ENCODE measurements at places on chromosomes 7 and 10.
A peak's percentile ranks its signal among the peaks of the same experiment; 100 is the strongest.

DNA sequence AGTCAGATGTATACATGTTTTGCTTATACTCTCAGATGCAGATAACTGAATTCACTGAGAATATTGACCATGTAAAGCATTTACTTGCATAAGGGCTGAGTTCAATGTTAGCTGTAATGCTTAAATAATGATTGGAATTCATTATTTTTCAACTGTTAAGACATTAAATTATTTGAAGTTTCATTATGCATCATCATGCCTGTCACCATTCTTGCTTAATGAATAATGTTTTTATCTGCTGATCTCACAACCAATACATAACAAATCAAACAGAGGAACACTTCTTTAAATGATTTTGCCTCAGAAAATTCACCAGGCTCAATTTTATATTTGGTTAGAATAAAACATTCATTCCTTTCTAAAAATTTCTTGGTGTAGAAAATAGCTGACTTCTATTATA is 233.4 kb downstream of the GPR37 start:
- DNase-seq: no peak

DNA sequence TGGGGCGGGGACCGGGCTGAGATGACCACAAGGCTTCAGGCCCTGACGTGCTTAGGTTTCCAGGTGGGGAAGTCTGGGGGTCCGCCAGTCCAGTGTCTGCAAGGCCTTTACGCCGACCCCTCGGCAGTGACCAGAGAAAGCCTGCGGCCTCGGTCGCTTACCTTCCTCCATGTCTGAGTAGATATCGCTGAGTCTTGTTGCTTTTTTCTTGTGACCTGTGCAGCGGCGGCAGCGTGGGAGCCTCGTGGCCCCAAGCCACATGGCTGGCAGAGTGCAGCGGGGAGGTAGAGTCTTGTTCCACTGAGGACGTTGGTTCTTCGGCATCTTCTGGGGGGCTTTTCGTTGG is 329 bp downstream of the NOLC1 start:
- DNase-seq: no peak

DNA sequence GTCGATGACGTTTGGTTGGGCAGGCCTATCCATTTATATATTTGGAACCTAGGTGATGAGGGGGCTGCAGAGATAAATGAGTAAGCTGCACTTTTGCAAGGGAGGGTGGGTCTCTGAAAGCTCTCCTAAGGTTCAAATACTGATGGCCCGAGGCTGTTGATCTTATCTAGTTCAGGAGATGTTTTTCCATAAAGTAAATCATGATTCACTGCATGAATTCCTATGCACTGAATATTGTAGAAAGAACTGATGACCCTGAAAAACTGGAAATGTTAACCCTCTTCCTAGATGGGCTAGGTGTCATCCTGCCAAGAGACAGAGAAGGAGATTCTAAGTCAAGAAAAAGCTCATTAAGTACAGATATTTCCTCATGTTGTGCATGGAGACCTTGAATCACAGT is 459.9 kb downstream of the PLXNA4 start:
- no peak for DNase-seq

GRCh38 chr7:50793120-50793946 is 10.6 kb upstream of the GRB10 start:
- peak; percentile 15 for DNase-seq

- no peak for DNase-seq
Measured at GRCh38 chr10:117892681-117893220, 154.0 kb downstream of the RAB11FIP2 start.

GRCh38 chr7:86645676-86646276 is 2.1 kb downstream of the GRM3 start:
- no peak for DNase-seq

- DNase-seq: no peak
Measured at GRCh38 chr10:69749178-69750010, 52.3 kb upstream of the COL13A1 start.

GRCh38 chr7:24328050-24328449 is 44.1 kb downstream of the NPY start:
- DNase-seq: no peak

GRCh38 chr7:49327155-49327554 is 402.8 kb downstream of the CDC14C start:
- DNase-seq: no peak

GRCh38 chr7:148662646-148663045 is 36.1 kb upstream of the CUL1 start:
- DNase-seq: no peak

DNA sequence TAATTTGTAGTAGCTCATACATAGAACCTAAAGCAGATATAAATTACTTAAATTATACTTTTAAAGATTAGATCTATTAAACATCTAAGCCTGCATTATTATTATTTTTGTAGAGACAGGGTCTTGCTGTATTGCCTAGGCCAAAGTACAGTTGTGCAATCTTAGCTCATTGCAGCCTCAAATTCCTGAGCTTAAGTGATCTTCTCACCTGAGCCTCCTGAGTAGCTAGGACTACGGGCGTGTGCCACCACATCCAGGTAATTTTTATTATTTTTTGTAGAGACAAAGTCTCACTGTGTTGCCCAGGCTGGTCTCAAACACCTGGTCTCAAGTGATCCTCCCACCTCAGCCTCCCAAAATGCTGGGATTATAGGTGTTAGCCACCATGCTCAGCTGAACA is 46.7 kb downstream of the RALA start:
- DNase-seq: no peak

DNA sequence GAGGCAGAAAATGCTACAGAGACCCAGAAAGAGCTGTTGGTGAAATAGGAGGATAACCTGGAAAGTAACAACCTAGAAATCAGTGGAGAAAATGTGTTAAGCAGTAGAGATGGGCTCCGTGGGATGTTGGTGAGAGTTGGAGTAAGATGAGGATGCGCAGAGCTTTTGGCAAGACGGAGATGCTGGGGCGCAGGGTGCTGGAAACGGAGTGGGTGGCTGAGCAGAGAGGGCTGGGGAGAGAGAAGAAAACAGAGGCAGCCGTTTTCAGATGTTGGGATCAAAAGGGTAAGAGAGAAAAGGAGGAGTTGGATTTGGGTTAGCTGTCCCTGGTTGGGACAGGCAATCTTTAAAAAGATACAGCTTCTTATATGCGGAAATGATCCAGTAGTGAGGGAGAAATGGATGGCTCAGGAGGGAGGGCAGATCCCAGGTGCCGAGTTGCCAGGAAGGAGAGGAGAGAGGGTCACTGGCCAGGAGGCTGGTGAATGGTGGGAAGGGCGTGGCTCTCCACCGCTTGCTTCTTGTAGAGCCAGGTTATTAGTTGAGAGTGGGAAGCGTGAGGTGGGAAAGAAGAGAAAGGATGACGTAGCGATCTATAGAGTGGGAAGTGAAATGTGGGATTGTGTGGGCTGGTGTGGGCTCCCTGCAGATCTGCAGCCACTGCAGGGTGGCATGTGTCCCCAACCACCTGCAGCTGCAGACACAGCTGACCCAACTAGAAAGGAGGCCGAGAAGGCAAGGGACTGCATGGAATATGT is 182.2 kb upstream of the SVIL start:
- no peak for DNase-seq

GRCh38 chr7:103148131-103148993 is 537 bp downstream of the NAPEPLD start:
- no peak for DNase-seq

GRCh38 chr7:37495574-37496184 is 47.0 kb upstream of the ELMO1 start:
- DNase-seq: no peak

- DNase-seq: no peak
Measured at GRCh38 chr7:85162721-85163120, 24.1 kb downstream of the SEMA3D start.

- no peak for DNase-seq
Measured at GRCh38 chr7:80732630-80733029, 94.2 kb downstream of the CD36 start.

GRCh38 chr7:30950197-30950596 is 13.6 kb upstream of the GHRHR start:
- DNase-seq: no peak

DNA sequence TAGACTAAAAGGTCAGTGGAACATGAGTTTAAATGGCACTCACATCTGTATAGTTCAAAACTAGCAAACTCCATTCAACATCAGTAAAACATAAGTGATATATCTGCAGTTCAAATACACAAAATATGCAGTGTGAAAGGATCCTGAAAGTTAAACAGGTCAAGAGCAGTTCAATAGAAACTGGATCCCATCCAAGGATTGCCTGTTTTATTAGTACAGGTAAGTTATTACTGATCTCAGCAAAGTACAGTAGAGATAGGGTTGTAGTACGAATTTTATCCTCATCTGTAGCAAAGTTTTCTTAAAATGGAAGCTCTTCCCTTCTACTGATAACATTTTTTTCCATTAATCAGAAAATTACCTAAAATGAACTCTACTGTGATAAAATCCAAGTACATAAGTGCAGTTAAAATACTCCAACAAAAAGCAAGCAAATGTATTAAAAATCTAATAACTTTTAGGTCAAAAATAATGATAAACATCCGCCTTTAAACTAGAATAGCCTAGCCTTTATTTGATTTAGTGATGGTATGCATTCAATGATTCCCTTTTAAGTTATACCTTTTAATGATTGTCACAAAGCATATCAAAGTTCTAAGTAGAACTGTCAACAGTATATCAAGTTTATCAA is 2.2 kb downstream of the ZNF800 start:
- DNase-seq: no peak

- no peak for DNase-seq
Measured at GRCh38 chr7:21616796-21617436, 74.1 kb downstream of the DNAH11 start.

- DNase-seq: peak; percentile 19
Measured at GRCh38 chr7:30028749-30029635, 780 bp downstream of the PLEKHA8 start.

DNA sequence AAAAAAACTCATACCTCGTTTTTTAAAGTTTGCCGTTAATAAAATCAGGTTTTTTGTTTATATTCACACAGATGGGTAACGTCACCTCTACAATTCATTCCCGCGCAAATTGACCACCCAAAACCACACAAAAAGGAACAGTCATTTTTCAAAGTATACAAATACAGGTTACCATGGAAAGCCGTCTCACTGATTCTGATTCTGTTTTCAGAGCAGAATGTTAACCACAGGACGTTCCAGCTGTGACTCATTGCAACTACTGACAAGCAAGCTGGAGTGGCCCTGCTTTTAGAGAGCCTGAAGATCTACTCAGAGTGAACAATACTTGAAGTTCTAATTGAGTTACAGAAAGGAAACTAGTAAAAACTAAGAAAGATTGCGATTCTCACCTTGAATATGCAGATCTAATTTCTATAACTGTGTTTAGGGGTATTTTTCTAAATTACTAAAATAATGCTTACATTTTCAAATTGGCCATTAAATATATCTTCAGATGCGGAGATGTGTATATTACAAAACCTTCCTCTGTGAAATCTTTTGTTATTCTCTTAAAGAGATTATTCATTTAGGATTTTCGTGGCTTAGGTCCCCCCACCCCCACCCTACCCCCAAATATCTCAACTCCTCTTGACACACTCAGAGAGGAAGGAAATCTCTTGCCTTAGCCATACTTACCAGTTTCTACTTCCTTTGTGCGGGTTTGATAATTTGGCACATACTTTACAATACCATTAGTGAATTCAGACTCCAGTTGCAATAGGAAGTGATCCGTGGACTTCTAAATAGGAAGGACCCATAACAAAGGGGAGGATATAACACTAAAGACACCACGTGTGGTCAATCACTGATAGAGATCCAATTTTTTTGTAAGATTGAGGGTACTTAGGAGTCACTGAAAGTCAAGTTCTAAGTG is 106.0 kb downstream of the CUBN start:
- peak; percentile 51 for DNase-seq

GRCh38 chr10:132590094-132590751 is 52.6 kb downstream of the INPP5A start:
- no peak for DNase-seq

DNA sequence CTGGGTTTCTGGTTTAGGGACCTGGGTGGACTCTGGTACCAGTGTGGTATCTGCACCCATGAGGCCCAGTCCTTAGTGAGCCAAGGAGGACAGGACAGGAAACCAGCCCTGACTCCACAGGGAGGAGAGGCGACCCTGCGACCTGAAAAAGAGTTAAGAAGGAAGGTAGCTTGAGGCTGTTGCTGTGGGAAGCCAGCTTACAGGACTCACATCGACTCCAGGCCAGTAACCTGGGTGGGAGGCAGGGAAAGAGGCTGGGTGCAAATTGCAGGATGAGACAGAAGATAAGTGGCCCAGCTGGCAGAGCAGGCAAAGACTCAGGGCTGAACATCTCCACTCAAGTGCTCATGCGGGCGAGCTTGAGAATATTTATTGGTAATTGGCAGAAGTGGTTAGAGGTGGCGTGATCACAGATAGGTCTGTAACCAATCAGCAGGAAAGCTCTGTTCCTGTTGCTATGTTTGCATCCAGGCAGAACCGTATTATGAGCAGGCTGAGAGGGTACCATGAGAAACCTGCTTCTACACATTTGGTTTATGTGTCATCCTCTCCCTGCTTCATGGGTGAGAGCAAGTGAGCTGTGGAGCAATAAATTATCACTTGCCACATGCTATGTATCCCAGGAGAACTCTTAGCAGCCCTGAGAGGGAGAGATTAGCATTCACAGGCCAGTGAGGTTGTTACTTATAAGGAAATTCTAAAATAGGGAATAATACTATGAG is 11.0 kb downstream of the TLL2 start:
- no peak for DNase-seq

DNA sequence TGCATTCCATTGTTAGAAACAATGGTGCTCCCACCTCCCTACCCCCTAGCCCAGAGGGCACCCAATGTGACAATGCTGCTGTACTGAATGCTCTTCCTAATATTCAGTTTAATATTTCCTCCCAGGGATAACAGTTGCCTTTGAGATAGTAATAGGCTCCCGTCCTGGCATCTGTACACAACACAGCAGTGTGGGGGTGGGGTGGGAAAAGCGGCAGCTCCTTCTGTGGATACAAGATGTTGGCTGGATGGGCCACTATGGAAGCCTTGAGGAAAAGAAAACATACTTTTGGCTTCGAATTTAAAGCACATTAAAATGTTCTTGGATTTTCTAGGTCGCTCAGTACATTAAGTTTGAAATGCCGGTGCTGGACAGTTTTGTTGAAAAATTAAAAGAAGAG is 9.2 kb upstream of the ZNF22 start:
- no peak for DNase-seq

GRCh38 chr10:35417795-35418194 is 81.5 kb downstream of the CCNY start:
- DNase-seq: no peak

GRCh38 chr7:150716368-150716767 is at the start of gene GIMAP1:
Gene GIMAP1 (plus strand): TSS chr7:150716613. CDS start chr7:150719048, 2,435 bp downstream.
- DNase-seq: peak; percentile 60

DNA sequence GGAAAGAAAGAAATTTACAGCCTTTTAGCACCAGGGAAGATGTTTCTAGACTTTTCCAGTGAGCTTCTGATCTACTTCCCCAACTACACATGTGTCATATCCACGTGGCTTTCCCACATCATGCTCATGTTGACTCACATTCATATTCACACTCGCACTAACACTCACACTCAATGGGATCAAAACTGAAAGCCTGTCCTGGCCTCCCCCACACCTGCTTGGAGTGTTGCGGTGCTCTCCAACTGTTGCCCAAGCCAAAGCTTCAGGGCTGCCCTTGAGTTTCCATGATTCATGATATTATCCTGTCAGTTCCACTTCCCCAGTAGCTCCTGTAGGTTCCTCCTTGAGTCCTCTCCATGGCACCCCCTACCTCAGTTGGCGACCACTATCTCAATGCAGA is 444.4 kb downstream of the GATA3 start:
- DNase-seq: no peak

Measured in activated effector memory CD4-positive, alpha-beta T cell treated with Interleukin-2 at 50 U/mL for 16 hours (primary cell).